ENCODE measurements at places on chromosomes 7 and 10. TPM values are rescaled to one million over a fixed set of nuclear protein-coding genes. Genes with fewer than 3 reads are reported as not detected.

Gene HTR5A
- total RNA-seq = not detected

Gene ZNF117
- 4.3 TPM for total RNA-seq

Gene IFIT1B
- total RNA-seq = not detected

Gene BAZ1B
- total RNA-seq = 86.2 TPM

Measured in activated CD4-positive, alpha-beta memory T cell treated with anti-CD3 and anti-CD28 coated beads, Interleukin-2, amount 10 ng/mL, durations not matched to agents 7 days and 5 days (primary cell).